ENCODE measurements at places on chromosomes 7 and 10. TPM values are rescaled to one million over a fixed set of nuclear protein-coding genes. Genes with fewer than 3 reads are reported as not detected.

The RBM20 gene
- total RNA-seq: 2.1 TPM

The ZMIZ2 gene
- 17.4 TPM for total RNA-seq

The MOGAT3 gene
- total RNA-seq: not detected

The MGAM2 gene
- not detected for total RNA-seq

The SRRM3 gene
- total RNA-seq: 8.7 TPM

The MARCHF5 gene
- 41.8 TPM for total RNA-seq

The CCDC3 gene
- total RNA-seq: 1.0 TPM

The JAKMIP3 gene
- total RNA-seq: 1.5 TPM

The GTPBP10 gene
- 28.0 TPM for total RNA-seq

The ANKRD7 gene
- not detected for total RNA-seq

The UPF2 gene
- 20.1 TPM for total RNA-seq

The PPP1R17 gene
- not detected for total RNA-seq

The PRSS2 gene
- not detected for total RNA-seq

The MET gene
- total RNA-seq: 91.6 TPM

The MTG1 gene
- total RNA-seq: 57.0 TPM

The OR2A42 gene
- total RNA-seq: not detected

The SFTPD gene
- total RNA-seq: 0.19 TPM

The RNF148 gene
- total RNA-seq: not detected

The MYO3A gene
- total RNA-seq: not detected

The SORCS1 gene
- total RNA-seq: not detected

The SUN1 gene
- 94.4 TPM for total RNA-seq

The BPGM gene
- 18.5 TPM for total RNA-seq

The NEUROD6 gene
- total RNA-seq: not detected

The DNAJB9 gene
- total RNA-seq: 13.0 TPM

The VPS37D gene
- 2.6 TPM for total RNA-seq

The TAC1 gene
- not detected for total RNA-seq

The STAG3 gene
- total RNA-seq: 0.40 TPM

The GPR26 gene
- not detected for total RNA-seq

The HOXA10 gene
- total RNA-seq: 7.5 TPM

The RSU1 gene
- 80.8 TPM for total RNA-seq

The PHYHIPL gene
- 0.16 TPM for total RNA-seq

All from A549 treated with ZK216348 at 1 μM for 4 hours (cell line).